ENCODE measurements at places on chromosomes 6 and 20.

GRCh38 chr6:56004426-56004825, 129.0 kb upstream of the BMP5 start:
- no peak for DNase-seq

GRCh38 chr6:15627821-15628220, 35.0 kb downstream of the DTNBP1 start:
- DNase-seq = no peak

DNA sequence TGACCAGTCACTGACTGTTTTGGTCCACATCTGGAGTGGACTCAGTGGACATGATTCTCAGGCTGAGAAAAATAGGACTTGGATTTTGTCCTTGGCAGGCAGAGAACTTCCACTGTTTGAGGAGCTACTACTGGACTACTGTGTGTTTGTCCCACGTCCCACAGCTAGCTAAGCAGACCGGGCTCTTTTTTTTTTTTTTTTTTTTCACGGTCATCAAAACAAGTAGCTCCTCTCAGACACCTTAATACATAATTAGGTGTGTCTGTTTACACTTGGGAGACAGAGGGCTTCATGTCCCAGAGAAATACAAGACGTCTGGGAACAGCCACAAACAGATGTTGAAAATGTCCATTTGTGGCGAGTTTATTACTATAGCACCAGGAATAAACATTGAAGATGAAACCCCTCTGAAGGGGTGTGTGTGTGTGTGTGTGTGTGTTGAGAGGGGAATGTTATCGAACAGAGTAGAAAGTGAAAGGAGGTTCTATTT, 155.0 kb upstream of the SUPT3H start:
- DNase-seq = no peak

DNA sequence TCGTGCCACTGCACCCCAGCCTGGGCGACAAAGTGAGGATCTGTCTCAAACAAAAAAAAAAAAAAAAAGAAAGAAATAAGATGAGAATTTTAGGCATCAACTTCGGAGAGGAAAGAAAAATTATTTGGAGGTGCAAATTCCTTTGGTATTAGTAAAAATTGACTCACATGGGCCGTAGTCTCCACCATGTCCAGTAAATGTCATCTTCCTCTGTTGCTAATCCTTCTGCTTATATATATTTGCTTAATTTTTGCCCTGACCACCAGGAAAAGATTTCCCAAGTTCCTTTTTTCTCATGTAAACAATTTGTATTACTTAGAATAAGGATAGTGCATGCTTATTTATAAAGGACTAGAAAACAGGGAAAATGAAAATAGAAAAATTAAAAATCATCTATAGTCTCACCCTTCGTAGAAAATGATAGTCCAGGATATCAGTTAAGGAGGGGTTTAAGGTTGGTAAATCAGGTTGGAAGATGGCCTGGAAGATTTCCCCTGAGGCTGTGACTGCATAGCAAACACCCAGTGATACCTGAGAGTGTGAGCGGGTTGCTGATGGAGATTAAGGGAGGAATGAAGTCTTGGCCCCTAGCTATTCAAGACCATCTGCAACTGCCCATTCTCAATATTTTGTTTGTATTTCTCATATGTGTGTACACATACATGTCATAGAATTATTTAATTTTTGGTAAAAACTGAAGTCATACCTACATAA, 240.8 kb downstream of the ZNF217 start:
- no peak for DNase-seq

DNA sequence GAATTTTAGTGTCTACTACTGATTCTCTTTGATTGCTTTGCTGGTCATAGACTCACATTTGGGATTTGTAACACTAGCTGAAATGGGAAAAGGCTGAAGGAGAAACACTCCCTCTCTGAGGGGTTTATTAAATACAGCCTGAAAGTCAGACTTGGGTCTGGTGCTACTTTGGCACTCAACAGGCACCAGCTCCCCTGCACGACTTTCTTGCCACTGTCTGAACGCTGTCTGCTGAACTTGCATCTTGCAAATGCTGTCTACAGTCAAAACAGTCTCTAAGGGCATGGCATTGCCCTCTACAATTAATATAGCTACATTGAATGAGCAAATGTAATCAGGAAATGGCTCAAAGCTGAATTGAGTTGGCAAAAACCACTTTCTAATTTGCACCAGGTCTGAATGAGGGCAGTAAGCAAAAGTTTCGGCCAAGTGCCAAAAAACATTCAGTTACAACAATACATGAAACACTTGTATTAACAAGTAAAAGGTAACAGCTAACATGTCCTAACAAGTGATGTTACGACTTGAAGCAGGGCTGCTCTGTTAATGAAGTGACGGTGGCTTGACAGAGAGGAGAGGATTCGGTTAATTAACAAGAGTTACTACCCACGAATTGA, 119.5 kb downstream of the FOXC1 start:
- no peak for DNase-seq

DNA sequence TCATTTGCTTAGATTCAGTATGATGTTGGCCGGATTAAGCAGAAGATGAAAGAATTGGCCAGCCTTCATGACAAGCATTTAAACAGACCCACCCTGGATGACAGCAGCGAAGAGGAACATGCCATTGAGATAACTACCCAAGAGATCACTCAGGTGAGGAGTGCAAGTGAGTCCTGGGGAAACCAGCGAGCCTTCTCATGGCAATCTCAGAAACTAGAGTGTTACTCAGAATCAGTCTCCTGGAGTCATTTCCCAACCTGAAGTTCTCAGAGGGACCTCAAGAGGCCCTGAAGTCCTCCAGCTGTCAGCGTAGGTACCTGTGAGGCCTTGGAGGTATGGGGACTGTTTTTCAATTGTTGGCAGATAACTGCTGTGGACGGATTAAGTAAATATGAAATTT, 16.9 kb downstream of the STX16 start:
- no peak for DNase-seq

GRCh38 chr20:62323146-62323979, 20.6 kb downstream of the ADRM1 start:
- DNase-seq = no peak

DNA sequence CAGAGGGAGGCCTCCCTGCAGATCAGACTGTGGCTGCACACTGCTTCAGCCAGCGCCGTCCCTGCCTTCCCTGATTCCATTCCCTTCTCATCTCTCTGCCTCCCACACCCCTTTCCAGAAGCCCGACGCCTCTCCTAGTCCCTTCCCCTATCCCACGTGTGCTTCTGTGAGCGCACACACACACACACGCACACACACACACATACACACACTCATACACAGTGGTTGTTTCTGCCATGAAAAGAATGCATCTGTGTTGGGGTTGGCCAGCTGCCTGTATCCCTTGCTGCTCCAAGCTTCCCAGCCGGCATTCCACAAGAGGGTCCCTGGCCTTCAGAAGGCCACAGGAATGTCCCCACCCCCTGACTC, 51.7 kb downstream of the MOCS1 start:
- no peak for DNase-seq

DNA sequence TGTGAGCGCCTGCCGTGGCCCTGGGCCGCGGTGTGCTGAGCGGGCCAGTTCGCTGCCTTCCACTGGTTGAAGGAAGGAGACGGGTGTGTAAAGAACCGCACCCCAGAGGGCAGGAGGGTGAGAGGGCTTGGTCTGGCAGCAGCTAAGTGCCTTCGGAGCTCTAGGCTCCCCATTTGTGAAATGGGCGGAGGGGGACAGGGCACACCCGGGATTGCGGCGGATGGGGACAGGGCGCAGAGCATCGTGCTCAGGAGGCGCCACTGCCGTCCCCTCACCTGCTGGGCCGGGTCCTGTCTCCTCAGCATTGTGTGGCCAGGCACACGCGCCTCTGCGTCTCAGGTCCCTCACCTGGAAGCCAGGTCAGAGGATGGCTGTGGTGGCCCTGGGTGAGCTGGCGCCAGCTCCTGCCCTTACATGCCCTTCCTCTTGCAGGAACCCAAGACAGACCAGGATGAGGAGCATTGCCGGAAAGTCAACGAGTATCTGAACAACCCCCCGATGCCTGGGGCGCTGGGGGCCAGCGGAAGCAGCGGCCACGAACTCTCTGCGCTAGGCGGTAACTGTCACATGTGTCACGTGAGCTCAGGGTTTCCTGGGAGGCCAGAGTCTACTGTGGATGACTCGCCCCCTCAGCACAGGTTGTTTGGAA, 3.1 kb downstream of the ADRM1 start:
- no peak for DNase-seq

DNA sequence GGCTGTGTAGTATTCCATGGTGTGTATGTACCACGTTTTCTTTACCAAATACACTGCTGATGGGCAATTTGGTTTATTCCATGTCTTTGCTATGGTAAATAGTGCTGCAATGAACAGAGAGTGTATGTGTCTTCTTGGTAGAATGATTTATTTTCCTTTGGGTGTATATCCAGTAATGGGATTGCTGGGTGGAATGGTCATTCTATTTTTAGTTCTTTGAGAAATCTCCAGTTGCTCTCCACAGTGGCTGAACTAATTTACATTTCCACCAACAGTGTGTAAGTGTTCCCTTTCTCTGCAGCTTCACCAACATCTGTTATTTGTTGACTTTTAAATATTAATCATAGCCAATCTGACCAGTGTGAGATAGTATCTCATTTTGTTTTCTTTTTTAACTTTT, 13.9 kb downstream of the CST9L start:
- no peak for DNase-seq

DNA sequence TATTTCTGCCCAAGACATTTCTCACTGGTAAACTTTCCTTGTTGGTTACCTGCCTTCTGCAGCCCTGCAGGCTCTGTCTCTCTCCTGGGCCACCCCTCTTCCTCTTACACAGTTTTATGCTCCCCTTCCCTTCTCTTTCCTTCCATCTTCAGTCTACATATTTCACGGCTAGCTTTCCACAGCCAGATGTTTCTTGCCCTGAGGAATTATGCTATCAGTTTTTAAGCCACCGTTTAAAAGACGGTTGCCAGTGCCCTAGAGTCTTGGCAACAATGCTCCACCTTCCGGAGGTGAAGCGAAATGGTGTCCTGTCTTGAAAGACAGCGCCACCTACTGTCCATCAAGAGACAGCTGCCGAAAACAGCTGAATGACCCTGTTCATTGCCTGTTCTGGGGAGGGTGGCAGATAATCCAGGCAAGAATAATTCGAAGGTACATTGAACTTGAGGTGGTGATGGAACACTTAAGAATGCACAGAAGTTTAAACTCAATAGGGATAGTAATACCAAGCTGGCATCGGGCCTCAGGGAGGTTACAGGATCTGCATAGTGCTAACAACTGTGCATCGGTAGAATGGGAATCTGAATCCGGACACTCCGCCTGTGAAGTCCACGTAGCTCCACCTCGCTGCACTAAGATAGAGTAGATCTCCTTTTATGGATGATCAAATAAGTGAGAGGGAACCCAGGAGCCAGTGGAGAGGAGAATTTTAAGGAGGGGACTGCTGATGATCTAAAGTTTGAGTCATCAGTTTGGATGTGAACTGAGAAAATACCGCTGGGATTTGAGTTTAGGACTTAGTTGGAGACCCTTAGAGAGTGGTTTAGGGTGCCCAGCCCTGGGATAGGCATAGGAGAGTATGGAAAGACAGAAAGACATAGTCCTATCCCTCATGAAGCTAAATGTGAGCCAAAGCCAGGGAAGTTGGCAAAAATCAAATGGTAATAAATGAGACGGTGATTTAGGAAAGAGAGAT, 4.8 kb upstream of the TRIM40 start:
- DNase-seq = peak; percentile 39

DNA sequence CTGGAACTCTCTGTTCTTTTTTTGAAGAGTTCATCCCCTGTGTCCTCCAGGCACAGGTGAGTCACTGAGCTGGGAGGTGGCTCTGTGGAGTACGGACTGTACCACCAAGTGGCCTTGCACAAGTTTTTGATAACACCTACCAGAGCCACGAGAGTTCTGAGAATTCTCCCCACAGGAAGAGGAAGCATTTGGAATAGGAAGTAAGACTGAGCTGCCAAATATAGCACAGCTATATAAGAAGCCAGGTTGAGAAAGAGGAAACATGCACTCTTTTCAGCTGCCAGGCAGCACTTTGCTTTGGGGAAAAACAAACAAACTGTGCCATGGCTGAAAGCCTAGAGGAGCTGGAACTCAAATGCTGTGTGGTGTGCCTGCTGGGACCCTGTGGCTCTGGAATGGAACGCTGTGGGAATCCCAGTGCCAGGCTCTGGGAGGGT, 70.8 kb upstream of the RIPOR2 start:
- DNase-seq = no peak

DNA sequence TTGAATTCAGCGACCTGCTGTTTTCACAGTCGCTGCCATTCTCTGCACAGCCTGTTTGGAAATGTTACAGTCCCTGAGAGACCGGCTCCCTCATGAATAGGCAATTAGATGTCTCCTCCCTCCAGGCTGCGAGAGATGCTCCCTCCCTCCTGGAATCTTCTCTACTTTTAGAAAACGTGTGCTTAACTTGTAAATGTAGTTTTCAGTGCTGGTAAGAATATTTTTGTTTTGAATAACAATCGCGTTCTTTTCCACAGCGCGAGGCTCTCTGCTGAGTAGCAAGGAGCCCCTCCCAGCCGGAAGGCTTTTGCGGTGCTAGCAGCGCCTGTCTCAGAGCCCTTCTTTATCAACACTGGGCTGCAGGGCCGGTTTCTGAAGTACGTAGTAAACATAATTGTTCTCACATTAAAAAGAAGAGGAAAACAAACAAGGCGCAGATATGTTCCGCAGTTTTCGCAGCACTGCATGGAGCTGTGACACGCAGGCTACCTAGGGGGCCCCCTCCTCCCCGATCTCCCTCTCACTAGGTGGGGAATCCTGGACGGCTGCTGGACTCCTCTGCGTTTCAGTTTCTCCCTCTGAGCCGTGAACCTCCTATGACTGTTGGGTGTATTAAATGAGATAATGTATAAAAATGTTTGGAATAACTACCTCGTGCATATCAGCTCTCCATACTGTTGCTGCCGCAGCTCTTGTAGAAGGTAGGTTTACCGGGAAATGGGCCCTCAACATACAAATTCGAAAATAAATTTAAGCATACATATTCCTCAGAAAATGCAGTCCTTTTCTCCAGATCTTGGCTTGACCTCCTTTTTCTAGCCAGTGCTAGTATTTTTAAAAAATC, 79.0 kb upstream of the SPACA1 start:
- no peak for DNase-seq

DNA sequence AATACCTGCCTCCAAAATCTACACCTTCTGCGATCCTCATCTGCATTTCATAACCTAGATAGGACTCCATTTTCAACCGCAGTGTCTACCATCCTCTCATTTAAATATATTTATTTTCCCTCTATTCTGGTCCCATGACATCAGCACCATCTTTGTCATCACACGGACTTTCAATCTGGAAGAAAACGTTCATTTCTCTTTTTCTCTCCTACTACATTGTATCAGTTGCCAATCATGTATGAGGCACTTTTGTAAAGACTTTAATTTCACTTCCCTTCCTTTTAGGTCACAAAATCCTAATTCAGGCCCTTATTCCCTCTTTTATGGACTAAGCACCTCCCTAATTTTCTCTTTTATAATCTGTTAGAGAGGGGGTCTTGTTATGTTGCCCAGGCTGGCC, 89.6 kb downstream of the PHACTR1 start:
- no peak for DNase-seq
